ENCODE measurements at places on chromosomes 2 and 18.

DNA sequence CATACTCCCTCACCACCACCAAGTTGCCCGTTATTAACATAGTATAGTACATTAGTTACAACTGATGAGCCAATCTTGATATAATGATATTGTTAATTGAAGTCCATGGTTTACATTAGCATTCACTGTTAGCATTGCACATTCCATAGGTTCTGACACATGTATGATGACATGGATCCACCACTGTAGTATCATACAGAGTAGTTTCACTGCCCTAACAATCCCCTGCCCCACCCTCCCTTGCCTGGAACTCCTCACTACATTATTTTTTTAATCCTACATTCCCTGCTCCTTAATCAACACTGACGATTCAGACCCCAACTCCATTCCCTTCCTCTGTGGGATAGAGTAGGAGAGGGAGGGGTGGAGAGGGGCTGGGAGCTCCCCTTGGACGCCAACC lies 20.2 kb upstream of the ST3GAL5 start:
- DNase-seq = no peak

DNA sequence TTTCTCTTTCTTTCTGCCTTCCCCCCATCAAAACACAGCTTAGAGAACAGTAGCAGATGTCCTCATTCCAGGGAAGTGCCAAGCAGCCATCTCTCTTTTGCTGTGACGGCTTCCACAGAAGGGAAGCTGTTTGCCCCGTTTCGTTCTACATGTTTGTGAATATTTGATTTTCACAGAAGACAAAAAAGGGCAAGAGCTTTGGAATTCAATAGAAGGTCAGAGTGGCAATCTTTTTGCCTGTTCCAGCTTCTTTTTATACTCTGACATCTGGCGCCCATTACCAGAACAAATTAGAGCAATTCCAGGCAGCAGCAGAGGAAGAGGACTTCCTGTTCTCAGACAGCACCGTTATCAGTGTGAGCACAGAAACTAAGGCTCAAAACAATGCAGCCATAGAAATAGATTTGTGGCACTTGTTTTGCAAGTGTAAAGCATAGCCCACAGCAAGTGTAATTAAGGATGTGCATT lies 79.0 kb upstream of the CDH19 start:
- peak; percentile 37 for DNase-seq

DNA sequence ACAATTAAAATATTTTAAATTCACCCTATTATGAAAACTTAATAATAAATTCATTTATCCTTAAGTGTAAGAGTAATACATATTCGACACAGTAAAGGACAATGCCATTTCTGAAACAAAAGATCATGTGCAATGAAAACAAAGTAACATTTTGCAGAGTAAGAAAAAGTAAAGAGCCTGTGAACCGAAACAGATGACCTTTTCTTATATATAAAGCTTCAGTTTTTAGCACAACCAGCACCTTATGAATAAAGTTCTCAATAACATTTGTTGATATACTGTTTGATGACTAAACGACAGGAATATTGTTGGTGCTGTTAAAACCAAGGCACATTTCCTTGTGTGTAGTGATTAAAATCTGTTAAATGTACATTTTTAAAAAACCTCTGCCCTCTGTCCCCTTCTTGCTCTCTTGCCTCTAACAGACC lies 1.5 kb downstream of the PELI1 start:
- DNase-seq = no peak

- no peak for DNase-seq
Measured at GRCh38 chr2:12091201-12091806, 344.9 kb downstream of the LPIN1 start.

DNA sequence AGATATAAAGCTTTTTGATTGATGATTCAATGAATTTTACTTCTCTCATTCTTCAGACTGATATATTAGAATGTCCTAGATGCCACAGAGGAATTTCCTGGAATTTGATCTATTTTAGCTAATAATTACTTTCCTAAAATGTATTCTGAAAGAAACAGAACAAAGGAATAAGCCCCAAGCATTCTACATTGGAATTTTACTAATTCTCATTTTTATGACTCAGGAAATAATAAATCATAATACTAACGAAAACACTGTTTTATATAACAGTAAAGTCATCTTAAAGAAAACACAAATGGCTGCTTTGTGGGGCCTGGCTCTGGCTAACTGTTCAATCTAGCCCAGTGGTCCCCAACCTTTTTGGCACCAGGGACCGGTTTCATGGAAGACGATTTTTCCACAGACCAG lies 68.6 kb upstream of the LPIN2 start:
- DNase-seq = no peak

DNA sequence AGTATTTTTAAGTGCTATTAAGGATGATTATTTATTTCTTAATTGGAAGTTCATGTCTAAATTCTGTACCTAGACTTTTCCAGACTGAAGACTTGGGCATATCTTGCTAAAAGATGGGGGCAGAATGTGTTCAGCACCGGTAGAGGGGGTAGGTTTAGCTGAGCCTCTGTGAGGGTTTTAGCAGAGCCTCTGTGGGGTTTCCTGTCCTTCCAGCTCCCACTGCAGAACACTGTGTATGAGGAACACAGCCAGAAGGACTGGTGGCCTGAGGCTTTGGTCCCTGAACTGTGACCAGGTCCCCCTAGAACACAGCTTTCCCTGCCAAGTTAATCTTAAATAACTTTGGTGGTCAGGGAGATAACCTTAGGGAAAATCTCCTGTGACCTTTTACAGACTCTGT lies 123.4 kb upstream of the EPC2 start:
- no peak for DNase-seq

DNA sequence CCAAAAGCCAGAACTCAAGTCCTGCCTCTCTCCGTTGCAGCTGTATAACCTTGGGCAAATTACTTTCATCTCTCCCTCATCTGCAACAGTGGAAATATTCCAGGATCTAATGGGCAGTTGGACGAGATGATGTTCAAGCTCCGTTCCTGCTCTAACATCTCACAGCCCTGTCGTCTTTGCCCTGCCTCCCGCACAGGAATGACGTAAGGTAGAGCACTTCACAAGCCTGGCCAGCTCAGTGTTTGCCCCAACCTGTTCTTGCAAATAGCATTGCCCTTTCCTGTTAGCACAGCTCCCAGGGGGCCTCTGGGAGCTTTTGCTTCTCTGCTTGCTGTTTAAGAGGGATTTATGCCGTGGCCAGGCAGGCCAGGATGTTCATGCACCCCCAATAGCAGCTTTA lies 107.9 kb downstream of the KLHL29 start:
- DNase-seq = peak; percentile 88

DNA sequence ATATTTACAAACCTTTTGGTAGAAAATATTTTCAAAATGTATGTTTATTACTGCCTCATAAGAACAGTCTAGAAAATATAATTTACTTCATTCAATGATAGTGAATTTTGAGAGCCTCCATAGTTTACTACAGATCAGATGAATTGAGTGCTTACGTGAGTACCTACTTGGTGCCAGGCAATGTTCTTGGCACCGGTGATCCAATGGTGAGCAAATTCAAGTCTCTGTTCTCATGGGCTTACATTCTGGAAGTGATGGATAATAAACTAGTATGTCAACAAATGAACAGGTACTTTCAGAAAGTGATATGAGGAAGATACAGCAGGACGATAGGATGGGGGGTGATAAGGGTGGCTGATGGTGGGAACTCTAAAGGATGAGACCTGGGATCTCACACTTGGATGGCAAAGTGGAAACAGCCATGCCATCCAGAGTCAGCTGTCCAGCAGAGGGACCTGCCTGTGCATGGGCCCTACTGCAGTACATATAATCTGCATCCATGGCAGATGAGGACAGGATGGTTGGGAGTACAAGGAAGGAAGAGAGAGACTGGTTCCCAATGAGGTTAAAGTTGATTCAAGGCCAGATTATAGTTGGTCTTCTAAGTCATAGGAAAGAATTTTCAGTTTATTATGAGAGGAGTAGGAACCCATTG lies 277.0 kb downstream of the NEDD4L start:
- no peak for DNase-seq

- no peak for DNase-seq
Measured at GRCh38 chr2:58906081-58906645, 665.0 kb upstream of the FANCL start.

DNA sequence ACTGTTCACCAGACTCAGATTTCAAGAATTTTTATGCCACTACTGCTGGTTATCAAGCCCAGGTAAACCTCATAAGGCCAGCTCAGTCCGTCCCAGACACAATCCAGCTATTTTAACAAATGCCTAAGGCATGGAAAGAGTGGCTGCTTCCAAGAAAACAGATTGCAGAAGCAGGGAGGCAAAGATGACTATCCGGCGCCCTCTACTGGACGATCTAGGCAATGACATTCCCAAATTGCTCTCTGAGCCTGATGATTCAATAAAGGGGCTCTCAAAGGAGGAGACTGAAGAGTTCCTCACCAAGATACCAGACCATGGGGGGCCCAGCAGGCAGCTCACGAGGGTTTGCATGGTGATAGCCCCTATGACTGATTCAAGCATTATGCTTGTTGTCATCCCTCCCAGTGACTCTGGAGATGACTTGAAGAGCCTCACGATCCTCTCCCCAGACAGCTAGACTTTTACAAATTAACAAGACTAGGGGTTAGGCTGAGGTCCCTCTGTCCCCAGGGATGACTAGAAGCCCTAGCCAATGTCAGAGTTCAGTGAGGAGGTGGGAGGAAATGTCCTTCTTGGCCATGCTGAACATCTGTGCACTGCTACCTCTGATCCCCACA lies 25.0 kb downstream of the SERPINB8 start:
- DNase-seq = no peak

DNA sequence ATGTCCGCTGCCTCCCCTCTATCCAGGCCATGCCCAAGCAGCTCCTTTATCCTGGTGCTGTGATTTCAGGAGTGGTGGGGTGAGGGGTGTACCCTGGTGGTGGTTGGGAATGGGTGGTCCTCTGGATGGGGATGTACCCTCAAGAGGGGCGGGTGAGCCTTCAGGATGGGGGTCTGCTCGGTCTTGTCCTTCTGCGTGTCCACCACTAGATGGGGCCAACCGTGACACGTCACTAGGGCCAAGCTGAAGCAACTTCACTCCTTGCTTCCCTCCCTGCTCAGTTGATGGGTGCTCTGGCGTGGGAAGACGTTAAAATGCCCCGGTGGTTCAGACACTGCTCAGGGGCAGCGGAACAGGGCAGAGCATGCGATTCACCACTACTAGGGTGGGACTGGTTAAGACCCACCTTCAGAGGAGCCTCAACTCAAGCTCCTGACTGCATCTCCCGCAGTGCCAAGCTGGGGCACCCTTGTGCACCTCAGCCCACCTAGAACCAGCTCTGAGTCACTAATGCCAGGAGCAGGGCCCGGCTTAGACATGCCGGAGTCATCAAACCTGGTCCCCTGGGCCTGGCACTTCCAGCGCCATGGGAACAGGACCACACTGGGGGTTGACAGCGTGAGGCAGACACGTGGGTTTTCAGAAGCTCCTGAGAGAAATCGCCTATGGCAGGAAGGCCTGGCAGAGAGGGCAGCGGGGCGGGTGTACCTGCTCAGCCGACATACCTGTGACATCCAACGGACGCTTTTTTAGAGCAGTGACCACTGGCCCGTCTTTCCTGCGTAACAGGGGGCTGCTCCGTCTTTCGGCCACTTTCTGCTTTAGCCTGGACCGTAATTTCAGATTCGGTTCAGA lies 256.7 kb downstream of the HDAC4 start:
- DNase-seq = peak; percentile 2

DNA sequence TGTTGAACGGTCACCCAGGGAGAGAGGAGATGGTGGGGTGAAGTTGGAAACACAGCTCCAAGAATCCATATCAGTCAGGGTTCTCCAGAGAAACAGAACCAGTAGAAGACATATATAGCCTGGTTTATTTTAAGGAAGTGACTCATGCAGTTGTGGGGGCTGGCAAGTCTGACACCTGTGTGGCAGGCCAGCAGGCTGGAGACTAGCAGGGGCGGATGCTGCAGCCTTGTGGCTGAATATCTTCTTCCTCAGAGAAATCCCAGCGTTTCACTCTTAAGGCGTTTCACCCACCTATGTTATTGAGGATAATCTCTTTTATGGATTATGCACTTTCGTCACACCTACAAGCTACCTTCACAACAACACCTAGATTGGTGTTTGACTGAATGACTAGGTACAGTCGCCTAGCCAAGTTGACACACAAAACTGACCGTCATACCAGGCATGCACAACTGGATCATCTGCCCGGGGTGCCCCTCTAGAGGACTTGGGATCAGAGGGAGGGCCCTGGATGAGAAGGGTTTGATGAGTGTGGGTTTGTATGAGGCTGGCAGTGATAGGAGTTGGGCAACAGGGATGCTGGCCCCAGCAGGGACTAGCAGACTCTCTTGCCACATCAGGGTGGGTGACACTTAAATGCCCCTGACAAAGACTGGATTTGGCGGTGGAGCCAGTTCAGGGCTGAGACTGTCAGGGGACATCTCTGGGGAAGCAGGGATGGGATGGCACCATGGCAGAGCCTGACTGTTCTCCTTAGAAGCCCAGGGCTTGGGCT lies 23.4 kb downstream of the MROH2A start:
- no peak for DNase-seq

DNA sequence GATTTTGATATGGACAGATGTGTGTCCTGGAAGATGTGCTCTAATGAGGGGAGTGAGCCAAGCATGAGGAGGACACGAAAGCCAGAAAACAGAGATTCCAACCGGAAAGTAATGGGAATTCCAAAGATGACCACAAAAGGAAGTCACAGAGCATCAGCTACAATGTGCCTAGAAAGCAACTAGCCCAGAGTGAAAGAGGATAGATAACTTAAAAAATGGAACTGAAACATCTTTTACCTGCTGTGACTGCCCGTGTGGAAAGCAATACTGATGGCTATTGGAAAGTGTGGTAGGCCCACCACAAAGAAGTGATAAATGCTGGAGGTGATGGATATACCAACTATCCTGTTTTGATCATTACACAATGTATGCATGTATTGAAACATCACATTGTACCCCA lies 21.6 kb downstream of the DNMT3A start:
- no peak for DNase-seq

DNA sequence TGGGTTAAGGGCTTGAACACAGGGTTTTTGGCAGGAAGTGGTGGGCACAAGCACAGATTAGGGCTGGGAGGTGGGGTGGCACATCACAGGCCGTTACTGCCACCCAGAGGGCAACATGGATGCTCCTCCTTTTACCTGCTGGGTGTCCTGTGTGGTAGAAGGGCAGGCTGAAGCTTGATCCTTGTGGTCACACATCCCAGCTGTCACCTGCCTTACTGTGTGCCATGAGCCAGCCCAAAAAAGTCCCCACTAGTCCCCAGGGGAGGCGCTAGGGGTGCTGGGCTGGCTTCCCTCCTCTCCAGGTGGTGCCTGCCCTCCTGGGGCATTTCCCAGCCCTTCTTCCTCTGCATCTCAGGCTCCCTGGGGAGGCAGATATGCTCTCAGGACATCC lies 50.5 kb upstream of the ALPP start:
- no peak for DNase-seq

GRCh38 chr18:74239567-74239966 lies 52.2 kb downstream of the CYB5A start:
- DNase-seq = no peak

GRCh38 chr2:16680781-16681180 lies 15.1 kb upstream of the CYRIA start:
- no peak for DNase-seq

GRCh38 chr2:69703189-69703588 lies 38.7 kb upstream of the ANXA4 start:
- DNase-seq = no peak

DNA sequence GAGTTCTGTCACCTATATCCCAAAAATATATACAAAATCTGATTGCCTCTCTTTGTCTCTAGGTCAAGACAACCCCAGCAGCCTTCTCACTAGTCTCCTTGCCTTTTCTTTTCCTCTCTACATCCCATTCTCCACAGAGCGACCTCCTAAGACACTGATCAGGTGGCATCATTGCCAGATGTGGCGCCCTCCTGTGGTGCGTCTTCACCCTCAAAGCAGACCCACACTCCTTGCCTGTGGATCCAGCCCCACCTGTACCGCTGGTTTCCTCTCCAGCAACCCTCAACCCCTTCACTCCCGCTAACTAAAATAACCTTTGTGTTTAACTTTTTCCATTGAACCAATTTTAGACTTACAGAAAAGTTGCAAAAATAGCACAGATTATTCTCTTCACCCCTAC lies 273.3 kb downstream of the GLI2 start:
- DNase-seq = no peak
